ENCODE measurements at places on chromosomes 5 and 9. TPM values are rescaled to one million over a fixed set of nuclear protein-coding genes. Genes with fewer than 3 reads are reported as not detected.
A peak's percentile ranks its signal among the peaks of the same experiment; 100 is the strongest.

DNA sequence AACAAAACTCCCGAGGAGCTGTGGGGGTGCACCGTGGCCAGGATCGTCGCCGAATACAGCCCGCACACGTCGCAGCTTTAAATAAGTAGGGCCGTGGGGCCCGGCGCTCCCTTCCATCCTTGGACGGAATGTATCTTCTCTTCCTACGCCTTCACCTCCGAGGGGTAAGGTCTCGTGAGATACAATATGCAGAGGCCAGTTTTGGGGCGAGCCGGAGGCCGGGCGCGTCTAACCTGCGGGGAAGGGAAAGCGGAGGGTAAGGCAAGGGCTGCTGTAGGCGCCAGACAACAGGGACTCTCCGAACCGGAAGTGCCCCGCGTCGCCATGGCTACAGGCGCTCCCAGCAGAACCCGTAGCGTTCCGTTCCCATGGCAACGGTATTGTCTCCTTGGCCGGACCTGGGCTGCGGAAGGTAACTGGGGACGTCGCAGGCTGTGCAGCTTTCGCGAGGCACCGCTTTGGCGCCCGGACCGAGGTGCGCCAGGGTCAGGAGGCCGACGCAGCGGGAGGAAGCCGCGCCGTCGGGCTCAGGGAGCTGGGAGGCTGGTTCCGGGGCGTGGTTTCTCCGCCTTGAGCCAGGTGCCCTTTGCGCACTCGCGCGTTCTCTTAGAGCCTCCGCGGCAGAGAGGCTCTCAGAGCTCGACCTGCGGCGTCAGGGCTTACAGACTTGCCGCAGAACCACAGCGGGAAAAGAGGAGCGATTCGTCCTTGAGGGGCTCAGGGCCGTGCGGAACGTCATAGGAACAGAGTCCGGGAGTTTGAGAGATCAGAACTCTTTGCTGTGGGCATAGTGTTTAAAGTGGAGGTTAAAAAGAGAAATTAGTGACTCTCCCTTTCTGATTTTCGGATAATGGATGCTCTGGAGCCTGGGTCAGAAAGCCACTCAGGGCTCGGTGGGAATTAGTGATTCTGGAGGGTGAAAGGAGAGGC lies at the start of gene TTC23L:
Gene TTC23L, plus strand, starts transcription at position 380 of the 930 bp plus-strand sequence. CDS start 1,508 bp downstream, outside the sequence.
- DNase-seq: peak; percentile 40

TMEM171 gene
- total RNA-seq: 2.8 TPM

DNA sequence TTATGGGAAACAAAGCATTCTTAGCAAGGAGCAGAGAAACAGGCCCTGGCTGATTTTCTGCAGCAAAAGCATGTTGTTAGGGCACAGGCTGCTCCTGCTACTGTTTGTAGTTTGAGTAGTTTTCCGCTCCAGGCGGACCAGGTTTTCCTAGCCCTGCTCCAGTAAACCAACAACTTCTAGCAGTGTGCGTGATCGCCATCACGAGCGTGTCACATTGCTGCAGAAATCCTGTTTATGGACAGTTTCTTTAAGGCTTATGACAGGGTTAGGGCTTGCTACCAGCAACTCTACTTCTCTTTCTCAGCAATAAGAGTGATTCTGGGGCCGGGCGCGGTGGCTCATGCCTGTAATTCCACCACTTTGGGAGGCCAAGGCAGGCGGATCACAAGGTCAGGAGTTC lies 803.9 kb upstream of the CDH10 start:
- no peak for DNase-seq

PRELID2 gene
- total RNA-seq: 12.7 TPM

DNA sequence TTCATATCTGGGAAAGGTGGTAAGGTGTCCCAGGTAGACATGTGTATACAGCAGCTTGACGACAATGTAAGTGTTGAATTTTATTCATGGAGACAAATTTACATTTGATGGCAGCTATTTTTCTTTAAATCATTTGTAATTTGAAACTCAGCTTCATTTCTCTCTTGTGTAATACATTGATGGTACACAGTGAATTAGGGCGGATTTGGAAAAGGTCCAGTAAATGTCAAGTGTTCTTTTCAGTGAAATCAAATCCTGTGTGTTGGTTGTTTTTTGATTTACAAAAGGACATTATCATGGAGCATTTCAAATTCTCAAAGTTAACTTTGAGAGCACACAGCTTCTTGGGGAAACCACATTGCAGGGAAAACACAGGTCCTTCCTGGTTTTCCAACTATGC lies 30.0 kb upstream of the PCSK1 start:
- no peak for DNase-seq

GRCh38 chr5:93055971-93056370 lies 525.0 kb downstream of the NR2F1-AS1 start:
- DNase-seq: no peak

CYLC2 gene
- not detected for total RNA-seq

ANKRD33B gene
- total RNA-seq: 2.3 TPM

PCDHGA5 gene
- 0.63 TPM for total RNA-seq

RGS7BP gene
- not detected for total RNA-seq

DNA sequence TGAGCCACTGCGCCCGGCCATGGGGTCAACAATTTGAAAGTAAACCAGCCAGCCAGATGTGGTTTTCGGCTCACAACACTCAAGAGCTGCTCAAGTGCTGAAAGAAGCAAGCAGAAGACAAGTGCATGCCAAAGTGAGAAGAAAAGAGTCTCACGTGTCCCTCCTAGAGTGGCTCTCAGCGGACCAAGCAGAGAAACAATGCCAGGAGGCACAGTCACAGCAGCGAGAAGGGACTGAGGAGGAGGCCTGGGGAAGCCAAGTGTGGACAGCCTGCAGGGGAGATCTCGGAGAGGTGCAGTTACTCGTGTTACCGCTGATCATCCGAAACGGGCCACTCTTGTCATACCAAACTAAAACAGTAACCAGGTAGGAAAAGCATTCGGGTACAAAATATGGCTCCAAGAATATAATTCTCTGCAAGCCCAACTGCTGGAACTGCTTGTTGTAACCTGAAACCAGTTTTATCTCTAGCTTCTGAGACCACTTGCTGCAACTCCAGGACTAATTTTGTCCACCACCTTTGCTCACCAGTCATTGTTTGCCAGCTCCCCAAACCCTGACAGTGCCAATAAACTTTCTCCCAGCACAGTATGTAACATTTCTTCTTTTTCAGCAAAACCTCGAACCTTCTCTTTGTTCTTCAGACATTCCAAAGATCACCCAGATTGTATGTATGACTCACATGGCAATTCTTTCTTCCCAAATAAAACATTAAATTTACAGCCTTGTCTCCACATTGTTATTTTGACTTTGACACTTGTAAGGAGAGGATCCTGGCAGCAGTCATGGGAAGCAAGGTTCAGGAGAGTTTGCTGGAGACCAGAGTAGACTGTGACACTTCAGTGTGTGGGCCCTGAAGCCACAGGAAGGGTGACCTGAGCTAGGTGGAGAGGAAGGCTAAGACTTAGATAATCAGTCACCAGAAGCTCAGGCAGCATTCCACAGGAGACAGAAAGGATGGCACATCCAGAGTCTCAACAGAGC lies 6.3 kb downstream of the SLC35D2 start:
- DNase-seq: no peak

- DNase-seq: no peak
Measured at GRCh38 chr9:16026886-16027285, 474.0 kb downstream of the CCDC171 start.

MEGF10 gene
- total RNA-seq: 0.52 TPM

- no peak for DNase-seq
Measured at GRCh38 chr5:33827018-33827707, 64.6 kb downstream of the ADAMTS12 start.

GFI1B gene
- not detected for total RNA-seq

GPRIN1 gene
- total RNA-seq: 34.0 TPM

CCDC183 gene
- total RNA-seq: 0.06 TPM

PGM5 gene
- total RNA-seq: not detected

GRCh38 chr5:11902201-11902619 lies 2.0 kb downstream of the CTNND2 start:
- DNase-seq: no peak

- no peak for DNase-seq
Measured at GRCh38 chr9:129310666-129311350, 132.7 kb upstream of the IER5L start.

GRCh38 chr5:127599847-127600246 lies 49.0 kb upstream of the CTXN3 start:
- no peak for DNase-seq

- no peak for DNase-seq
Measured at GRCh38 chr9:16824545-16825330, 45.7 kb downstream of the BNC2 start.

DNA sequence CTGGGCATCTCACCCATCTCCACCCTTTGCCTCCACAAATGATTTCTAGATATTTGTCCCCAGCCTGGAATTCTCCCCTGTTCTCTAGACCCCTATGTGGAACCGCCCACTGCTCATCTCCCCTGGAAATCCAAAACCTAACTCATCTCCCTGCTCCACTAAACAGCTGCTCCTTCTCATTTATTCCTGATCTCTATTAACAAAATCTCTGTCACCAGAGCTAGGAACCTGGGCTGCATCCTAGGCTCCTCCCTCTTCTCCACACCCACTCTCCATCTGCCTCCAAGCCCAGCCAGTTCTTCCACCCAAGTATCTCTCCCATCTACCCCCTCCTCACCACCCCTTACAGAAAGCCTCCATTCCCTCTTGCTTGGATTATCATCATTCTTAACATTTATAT lies 24.0 kb upstream of the SYNPO start:
- no peak for DNase-seq

GPR21 gene
- not detected for total RNA-seq

DNA sequence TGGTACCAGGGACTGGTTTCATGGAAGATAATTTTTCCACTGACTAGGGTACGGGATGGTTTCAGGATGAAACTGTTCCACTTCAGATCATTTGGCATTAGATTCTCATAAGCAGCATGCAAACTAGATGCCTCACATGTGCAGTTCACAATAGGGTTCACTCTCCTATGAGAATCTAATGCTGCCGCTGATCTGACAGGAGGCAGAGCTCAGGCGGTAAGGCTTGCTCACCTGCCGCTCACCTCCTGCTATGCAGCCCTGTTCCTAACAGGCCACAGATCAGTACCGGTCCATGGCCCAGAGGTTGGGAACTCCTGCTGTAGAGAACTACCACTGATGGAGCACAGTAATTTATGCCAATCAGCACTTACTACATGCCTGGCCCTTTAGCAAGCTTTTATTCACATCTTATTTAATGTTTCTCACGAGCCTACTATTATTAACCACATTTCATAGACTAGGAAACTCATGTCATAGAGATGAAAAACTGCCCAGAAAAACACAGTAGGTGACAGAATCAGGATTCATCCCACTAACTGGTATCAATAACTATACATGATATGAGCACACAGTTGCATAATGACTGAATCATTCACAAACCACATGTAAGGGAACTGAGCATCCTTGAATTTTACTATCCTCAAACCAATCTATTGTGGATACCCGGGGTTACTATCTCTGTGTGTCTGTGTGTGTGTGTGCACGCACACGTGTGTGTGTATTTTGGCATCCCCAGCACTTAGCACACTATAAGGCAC lies 46.5 kb downstream of the SVEP1 start:
- no peak for DNase-seq

DNA sequence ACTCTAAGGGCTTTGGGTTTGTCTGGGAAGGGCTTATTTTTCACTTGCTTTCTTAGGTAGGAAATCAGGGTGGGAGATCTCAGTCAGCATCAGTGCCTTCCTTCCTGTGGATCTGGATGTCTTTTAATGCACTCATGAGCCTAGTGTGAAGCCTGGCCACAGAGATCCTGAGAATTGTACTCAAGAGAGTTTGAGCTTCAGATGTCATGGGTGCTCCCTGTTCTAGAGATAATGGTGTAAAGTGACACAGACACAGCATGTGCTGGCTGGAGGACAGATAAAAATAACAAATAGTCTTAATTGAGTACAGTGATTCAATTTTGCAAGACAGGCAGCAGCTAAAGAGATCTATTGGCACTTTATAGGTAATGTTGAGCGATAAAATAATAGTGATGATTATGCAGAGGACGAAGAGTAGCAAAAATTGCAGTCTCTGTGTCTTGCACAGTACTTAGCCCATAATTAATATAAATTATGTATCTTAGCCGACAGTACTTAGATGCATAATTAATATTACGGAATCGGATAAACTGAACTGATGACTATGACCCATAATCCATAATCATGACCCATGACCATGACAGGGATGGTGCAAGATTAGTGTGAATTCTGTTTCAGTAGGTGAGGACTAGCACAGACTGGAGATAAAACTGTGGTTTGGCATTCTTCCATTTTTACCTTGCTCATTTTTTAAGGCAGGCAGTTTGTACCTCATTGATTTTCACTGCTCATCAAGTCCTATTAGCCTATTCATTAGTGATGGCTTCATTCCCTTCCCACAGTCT lies 408.7 kb upstream of the PIK3R1 start:
- no peak for DNase-seq

- DNase-seq: no peak
Measured at GRCh38 chr9:114235033-114235661, 79.8 kb downstream of the COL27A1 start.

- DNase-seq: no peak
Measured at GRCh38 chr5:74199436-74200210, 440.9 kb downstream of the ENC1 start.

ADAMTSL1 gene
- total RNA-seq: 2.8 TPM

GRCh38 chr5:10768328-10768899 lies 7.4 kb upstream of the DAP start:
- no peak for DNase-seq

SHISAL2B gene
- not detected for total RNA-seq

DNA sequence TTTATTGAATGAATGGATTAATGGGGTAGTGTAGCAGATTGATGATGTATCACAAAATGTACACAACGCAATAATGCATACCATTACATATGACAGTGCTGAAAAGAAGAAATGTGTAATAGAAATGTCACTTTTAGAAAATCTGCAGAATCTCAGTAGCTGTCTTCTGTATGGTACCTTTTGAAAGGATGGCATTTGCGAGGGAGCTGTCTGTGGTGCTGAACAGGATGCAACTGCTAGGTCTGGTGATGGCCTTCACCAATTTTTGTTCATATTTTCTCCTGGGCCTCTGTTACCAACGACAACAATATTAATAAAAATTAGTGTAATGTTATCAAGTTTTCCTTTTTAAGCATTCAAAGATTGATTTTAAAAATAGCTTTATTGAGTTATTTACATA lies 36.2 kb upstream of the OTULIN start:
- DNase-seq: no peak

FIBCD1 gene
- 0.29 TPM for total RNA-seq

DNA sequence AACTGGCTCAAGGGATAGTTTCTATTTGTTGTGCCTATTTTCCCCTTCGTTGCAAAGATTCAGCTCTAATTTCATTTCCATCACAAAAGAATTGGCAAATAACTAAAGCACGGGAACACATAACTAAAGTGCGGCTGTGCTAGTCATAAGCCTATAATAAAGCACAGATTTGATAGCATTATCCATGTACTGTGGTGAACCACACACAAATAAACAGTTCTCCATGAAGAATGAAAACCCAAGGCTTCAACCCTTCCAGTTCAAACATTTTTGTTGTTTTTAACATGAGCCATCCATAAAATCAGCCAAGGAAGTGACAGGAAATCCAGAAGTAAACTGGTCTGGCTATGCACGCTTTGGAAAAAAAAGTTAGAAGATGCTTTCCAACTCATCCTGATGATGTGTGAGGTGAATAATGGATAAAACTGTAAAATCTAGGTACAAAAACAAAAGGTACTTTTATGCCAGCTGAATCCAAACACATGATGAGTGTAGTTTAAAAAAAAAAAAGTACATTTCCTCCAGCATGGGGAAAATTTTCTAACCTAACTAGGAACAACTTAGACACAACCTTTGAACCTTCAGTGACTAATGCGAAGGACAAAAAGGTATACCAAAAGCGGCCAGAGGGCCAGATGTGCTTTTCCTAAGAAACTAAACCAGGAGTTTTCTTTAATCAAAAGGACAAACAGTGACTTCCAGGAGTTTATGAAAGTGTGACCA lies 10.2 kb downstream of the ZNF608 start:
- DNase-seq: no peak

TCF7 gene
- 3.5 TPM for total RNA-seq

- DNase-seq: no peak
Measured at GRCh38 chr9:83981126-83981871, 694 bp downstream of the RMI1 start.
